ENCODE measurements at places on chromosomes 6 and 20.

DNA sequence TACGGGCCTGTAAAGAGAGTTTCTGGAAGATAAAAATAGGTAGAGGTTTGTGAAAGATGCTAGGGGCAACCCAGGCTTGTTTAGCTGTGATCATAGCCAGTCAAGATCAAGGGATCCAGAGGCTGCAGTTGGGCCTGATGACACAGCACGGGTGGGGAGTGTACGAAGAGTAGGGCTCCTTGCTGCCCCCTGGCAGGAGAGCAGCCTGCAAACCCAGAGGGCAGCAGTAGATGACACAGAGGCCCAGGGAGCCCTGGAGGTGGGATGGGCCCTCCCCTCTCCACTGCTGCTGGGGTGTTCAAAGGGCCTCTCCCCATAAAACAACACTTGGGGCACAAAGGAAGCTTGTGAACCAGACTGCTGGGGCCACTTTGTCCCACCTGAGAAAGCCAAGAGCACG, 47.2 kb downstream of the VEGFA start:
- DNase-seq, result no peak

GRCh38 chr6:165244524-165245247, 64.7 kb downstream of the C6orf118 start:
- DNase-seq, result no peak

- DNase-seq, result no peak
Measured at GRCh38 chr6:392441-393390, 1.2 kb downstream of the IRF4 start.

DNA sequence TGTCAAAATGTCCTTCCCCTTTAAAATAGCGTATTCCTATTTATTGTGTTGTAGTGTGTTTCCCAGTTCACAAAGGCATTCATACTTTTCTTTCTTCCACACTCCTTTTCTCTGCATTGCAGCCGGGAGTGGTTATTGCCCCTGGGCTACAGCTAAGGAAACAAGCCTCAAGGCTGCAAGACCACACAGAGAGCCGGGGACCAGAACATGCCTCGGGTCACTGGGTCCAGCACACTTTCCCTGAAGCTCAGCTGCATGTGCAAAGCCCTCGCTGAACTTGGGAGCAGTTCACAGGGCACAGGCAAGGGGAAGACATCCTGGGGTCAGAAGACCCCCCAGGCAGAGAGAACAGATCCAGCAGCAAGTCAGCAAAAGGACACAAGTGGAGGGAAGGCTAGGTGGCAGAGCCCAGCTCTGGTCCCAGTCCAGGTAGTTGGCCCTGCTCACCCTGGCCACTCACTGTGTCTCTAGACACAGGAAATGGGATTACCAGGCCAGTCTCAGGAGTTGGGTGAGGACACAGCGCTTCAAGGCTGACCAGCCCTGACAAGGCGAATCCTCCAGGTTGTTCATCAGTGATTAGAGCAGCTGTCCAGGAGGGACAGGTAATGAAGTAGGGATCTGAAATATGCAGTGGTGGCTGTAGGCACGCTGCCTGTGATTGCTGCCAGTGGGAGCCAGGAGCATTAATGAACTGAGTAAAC, 118.2 kb downstream of the CD83 start:
- DNase-seq, result no peak

DNA sequence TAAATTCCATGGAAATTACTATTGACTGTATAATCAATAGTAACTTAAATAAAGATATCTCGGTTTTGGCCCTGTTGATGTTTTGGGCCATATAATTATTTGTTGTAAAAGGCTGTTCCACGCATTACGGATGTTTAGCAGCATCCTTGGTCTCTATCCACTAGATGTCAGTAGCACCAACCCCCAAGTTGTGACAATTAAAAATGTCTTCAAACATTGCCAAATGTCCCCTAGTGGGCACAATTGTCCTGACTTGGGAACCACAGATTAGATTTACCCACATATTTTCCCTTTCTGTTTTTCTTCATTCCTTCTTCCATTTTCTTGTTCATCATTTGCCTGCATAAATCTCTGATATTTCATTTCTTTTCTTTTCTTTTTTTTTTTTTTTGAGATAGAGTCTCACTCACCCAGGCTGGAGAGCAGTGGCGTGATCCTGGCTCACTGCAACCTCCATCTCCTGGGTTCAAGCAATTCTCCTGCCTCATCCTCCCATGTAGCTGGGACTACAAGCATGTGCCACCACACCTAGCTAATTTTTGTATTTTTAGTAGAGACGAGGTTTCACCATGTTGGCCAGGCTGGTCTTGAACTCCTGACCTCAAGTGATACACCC, 13.6 kb upstream of the WFDC8 start:
- peak; percentile 12 for DNase-seq

- DNase-seq, result no peak
Measured at GRCh38 chr6:19181211-19181610, 656.0 kb upstream of the ID4 start.

GRCh38 chr6:84556541-84557335, 207.7 kb downstream of the TBX18 start:
- no peak for DNase-seq

GRCh38 chr6:1890071-1890470, 280.4 kb downstream of the FOXC1 start:
- DNase-seq, result no peak

GRCh38 chr6:161961796-161962195, 687.9 kb upstream of the AGPAT4 start:
- no peak for DNase-seq
